ENCODE measurements at places on chromosomes 6 and 20. TPM values are rescaled to one million over a fixed set of nuclear protein-coding genes. Genes with fewer than 3 reads are reported as not detected.

Gene HSPA12B
- total RNA-seq, result 0.08 TPM

Gene RBL1
- total RNA-seq, result 45.6 TPM

Gene LHFPL5
- total RNA-seq, result not detected

Gene SOBP
- total RNA-seq, result 0.38 TPM

Gene RPP40
- 3.4 TPM for total RNA-seq

Gene RIMS4
- total RNA-seq, result not detected

Gene LGSN
- 0.15 TPM for total RNA-seq

Gene PROKR2
- total RNA-seq, result not detected

Gene PLCB4
- not detected for total RNA-seq

Gene C6orf15
- not detected for total RNA-seq

Gene ADA
- total RNA-seq, result 79.7 TPM

Gene LPA
- not detected for total RNA-seq

Gene HCK
- 0.35 TPM for total RNA-seq

Gene EGFL8
- total RNA-seq, result 5.1 TPM

Gene ULBP3
- 3.5 TPM for total RNA-seq

Gene DAAM2
- total RNA-seq, result not detected

Gene OTOR
- not detected for total RNA-seq

Gene WFDC12
- total RNA-seq, result not detected

Gene MAS1
- total RNA-seq, result not detected

Gene ADAM33
- not detected for total RNA-seq

Gene GMEB2
- 18.5 TPM for total RNA-seq

Gene PDYN
- total RNA-seq, result not detected

Gene UNC93A
- not detected for total RNA-seq

Gene TTK
- total RNA-seq, result 35.9 TPM

Measured in activated CD4-positive, alpha-beta memory T cell treated with anti-CD3 and anti-CD28 coated beads, Interleukin-2, amount 10 ng/mL, durations not matched to agents 7 days and 5 days (primary cell).